B cell (primary cell): ENCODE measurements at places on chromosomes 11 and 22.

GRCh38 chr22:43110444-43110926 lies at the start of gene BIK:
Gene BIK, plus strand, starts transcription at chr22:43110750. Its CDS starts 13,273 bp downstream, at chr22:43124023.
- DNase-seq, result peak; percentile 65

DNA sequence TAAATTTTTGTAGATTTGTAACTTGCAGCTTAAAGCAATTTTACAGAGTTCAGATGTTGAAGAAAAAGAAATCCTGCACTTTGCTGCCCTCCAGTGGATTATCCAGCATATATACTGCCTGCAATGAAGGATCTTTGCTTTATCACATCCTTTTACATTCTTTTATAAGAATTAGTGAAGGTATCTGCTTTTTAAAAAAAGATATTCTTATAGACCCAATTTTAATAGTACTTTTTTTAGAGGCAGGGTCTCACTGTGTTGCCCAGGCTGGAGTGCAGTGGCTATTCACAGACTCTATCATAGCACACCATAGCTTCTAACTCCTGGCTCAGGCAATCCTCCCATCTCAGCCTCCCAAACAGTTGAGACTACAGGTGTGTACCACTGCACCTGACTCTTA lies 60.7 kb downstream of the TTC17 start:
- DNase-seq, result peak; percentile 27

DNA sequence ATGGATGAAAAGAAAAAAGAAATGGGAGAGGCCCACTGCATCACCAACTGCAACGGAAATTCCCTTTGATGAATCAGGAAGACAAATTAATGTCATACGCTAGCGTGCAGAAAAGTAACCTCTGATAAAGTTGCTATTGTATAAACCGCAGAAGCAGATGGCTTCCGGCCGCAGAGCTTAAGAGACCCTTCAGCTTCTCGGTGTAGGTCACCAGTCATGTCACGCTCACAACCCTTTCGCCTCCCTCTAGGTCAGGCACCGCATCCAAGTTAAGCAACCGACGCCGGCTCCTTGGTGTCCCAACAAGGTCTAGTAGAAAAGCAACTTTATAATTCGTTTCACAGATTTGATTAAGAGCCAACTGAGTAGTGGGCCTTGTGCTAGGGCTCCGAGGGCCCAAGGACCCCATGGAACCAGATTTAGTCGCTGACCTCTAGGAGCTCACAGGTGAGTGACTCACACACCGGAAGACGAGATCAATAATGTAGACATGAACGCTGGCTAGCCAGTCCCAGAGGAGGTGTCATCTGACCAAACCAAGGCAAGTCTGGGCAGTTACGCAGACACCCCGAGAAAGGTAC lies 1.2 kb upstream of the ZFP91 start:
- DNase-seq, result peak; percentile 98

GRCh38 chr22:29487426-29487986 lies 7.5 kb downstream of the NEFH start:
- no peak for DNase-seq

GRCh38 chr11:86278226-86278625 lies 23.8 kb upstream of the HIKESHI start:
- DNase-seq, result no peak

DNA sequence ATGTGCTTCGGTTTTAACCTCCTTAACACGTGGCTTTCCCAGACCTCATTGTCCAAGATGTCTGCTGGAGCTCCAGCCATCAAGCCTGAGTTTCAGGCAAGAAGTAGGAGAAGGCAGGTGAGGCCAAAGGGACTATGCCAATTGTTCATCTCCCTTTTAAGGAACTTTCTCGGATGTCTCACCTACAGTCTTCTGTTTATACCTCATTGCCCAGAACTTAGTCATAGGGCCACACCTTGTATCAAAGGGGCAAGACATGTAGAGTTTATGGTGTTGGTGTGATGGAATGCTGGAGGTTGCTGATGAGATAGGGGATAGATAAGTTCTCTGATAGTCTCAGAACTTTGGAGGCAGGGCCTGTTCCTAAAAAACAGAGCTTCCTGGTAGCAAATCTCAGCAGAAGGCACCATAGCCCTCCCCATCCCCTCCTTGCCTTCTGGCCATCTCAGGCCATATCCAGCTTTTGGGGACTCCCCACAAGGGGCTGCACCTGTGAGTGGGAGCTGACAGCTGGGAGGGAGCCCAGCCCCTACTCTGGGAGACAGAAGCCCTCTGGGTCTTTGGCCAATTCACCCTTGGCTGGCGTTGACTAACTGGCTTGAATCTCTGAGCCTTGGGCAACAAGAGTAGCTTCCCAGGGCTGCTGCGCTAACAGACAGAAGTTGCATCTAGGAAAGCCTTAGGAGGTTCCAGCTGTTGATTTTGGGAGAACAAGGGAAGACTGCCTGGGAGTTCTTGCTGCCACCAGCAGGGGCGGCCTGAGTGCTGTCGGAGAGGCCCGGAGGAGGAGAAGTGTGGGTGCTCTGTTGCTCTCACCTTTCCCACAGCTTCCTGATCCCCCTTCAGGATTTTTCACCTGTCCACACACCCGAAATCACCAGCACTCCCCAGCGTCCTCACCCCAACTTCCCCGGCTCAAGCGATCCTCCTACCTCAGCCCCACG lies 149.8 kb upstream of the THY1 start:
- no peak for DNase-seq

DNA sequence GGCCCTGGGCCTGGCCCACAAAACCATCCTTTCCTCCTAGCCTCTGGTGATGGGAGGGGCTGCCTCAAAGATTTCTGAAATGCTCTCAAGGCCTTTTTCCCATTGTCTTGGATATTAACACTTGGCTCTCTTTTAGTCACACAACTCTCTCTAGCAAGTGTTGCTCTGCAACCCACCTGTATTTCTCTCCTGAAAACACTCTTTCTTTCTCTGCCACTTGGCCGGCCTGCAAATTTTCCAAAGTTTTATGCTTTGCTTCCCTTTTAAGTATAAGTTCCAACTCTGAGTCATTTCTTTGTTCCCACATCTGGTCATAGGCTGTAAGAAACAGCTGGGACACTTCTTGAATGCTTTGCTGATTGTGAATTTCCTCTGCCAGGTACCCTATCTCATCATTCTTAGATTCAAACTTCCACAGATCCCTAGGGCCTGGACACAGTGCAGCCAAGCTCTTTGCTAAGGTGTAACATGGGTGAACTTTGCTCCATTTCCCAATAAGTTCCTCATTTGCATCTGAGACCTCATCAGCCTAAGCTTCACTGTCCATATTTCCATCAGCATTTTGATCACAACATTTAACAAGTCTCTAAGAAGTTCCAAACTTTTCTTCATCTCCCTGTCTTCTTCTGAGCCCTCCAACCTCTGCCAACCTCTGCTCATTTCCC lies 93.8 kb downstream of the TRIM29 start:
- no peak for DNase-seq

- no peak for DNase-seq
Observed at GRCh38 chr11:28877340-28877739, 769.2 kb downstream of the METTL15 start.

DNA sequence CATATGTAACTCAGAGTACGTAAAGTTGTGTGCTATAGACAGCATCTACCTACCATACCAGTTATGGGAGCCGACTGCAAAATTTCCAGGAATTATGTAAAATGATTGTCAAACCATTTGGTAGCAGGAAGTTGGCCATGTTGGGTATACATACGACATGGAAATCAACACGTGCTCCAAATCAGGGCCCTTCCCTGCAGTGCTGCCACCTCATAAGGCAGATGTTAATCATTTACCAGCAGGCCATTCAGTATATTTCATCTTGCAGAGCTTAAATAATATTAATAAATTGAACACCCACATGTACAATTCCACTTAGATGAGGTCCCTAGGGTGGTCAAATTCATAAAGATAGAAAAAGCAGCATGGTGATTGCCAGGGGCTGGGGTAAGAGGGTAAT lies 9.8 kb downstream of the MS4A18 start:
- no peak for DNase-seq

GRCh38 chr22:24455751-24456426 lies 28.5 kb downstream of the ADORA2A start:
- DNase-seq, result no peak

- DNase-seq, result no peak
Observed at GRCh38 chr11:46876471-46876870, 30.4 kb upstream of the CKAP5 start.

GRCh38 chr11:75301131-75301530 lies 50.3 kb downstream of the ARRB1 start:
- DNase-seq, result no peak

DNA sequence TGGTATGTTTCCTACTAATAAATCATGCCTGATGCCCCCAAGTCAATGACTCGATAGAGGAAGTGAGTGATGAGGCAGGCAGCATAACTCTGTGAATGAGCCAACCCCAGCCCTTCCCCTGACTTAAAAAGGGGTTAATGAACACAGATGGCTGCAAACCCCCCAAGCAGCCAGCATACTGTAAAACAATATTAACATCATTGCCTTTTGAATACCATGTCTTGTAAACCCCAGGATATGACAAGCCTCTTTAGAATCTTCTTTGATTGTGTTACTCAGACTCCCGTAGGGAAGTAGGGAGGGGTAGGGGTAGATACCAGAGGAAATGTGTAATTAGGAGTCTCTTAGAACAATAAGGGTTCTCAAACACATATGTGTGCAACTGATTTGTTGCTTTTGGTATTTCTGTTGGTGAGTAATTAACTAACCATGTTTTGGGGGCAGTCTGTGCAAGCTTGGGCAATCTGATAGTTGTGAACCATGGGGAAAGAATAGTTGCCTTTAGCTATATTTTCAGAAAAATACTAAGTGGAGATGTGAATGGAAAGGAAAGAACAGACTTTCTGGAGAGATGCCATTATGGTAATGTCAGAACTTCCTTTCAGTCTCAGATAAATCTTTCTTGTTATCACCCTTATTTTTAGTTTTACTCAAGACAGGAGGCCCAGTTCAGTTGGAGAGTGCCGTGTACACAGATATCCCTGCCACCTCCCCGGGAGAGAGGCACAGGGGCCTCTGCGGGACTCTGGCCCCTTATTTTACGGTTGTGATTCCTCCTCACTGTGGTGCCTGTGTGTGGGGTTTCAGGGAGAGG lies 701.8 kb downstream of the NTM start:
- DNase-seq, result no peak

GRCh38 chr11:106585061-106585460 lies 433.2 kb downstream of the GUCY1A2 start:
- DNase-seq, result no peak
